ENCODE measurements at places on chromosomes 5 and 9.

GRCh38 chr9:125785248-125785751 is 38.1 kb downstream of the PBX3 start:
- DNase-seq = no peak

- no peak for DNase-seq
Measured at GRCh38 chr5:73443829-73444498, 4.6 kb downstream of the FOXD1 start.

- no peak for DNase-seq
Measured at GRCh38 chr5:112221128-112221527, 197.9 kb downstream of the EPB41L4A start.

DNA sequence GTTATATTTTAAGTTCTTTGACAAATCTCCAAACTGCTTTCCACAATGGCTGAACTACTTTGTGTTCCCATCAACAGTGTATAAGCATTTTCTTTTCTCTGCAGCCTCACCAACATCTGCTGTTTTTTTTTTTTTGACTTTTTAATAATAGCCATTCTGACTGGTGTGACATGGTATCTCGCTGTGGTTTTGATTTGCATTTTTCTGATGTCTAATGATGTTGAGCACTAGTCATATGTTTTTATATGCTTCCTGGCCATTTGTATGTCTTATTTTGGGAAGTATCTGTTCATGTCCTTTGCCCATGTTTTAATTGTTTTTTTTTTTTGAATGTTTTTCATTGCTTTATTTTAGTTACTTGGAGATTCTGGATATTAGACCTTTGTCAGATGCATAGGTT is 196.6 kb downstream of the PLK2 start:
- no peak for DNase-seq

DNA sequence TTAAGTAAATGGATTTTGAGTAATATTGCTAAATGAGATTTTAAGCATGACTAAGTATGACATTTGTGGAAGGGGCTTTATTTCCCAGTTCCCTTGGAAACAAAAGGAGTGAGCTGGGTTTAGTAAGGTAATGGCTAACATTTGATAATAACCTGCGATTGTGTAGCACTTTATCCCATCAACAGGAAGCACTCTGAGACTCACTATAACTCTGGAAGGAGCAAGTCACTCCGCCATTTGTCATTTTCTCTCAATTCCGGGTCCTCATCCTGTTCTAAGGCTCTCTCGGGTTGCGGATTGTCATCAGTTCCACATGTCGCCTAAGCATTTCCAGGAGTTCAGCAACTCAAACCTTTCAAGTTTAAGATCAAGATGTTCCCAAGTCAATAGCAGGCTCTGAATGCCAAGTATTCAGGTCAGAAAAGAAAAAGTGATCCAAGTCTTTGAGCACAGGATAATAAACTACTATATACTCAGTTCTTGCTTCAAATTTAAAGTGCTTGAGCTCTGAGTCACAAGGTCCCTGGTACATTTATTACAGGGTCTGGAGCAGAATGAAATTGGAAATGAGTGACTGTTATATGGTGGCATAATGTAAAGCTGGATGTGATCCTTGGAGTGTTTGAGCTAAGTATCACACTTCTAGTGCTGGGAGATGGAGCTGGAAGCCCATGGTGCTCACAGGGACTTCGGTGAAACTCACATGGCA is 39.3 kb downstream of the CAPSL start:
- no peak for DNase-seq

GRCh38 chr5:53969176-53969730 is 341.1 kb downstream of the ARL15 start:
- no peak for DNase-seq
